Stimulated activated CD4-positive, alpha-beta T cell treated with anti-CD3 and anti-CD28 coated beads, TNF-alpha, amount 100 ng/mL, for 48 hours (primary cell): ENCODE measurements at places on chromosomes 2 and 18.

- no peak for DNase-seq
Measured at GRCh38 chr18:45340884-45341283, 274.4 kb upstream of the SLC14A2 start.

GRCh38 chr18:25921677-25922421 is 168.6 kb downstream of the SS18 start:
- peak; percentile 12 for DNase-seq

GRCh38 chr2:105144941-105145300 is 96.6 kb upstream of the GPR45 start:
- no peak for DNase-seq

DNA sequence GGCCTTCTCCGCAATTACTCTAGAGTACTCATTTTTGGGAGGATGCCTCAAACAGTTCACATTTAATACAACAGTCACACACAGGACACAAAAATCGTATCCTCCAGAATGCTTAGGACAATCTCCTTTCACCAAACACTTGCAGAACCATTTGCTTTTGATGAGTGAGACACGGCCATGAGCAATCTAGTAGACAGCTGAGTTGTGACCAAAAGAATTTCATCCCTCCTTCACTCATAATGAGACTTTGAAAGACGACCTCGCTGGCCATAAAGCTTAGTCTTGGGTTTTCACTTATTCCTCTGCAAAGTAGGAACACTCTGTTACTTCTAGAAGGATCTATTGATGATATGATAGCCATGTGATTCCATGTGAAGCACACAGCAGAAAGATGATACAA is 87.5 kb upstream of the SLC35G4 start:
- no peak for DNase-seq

DNA sequence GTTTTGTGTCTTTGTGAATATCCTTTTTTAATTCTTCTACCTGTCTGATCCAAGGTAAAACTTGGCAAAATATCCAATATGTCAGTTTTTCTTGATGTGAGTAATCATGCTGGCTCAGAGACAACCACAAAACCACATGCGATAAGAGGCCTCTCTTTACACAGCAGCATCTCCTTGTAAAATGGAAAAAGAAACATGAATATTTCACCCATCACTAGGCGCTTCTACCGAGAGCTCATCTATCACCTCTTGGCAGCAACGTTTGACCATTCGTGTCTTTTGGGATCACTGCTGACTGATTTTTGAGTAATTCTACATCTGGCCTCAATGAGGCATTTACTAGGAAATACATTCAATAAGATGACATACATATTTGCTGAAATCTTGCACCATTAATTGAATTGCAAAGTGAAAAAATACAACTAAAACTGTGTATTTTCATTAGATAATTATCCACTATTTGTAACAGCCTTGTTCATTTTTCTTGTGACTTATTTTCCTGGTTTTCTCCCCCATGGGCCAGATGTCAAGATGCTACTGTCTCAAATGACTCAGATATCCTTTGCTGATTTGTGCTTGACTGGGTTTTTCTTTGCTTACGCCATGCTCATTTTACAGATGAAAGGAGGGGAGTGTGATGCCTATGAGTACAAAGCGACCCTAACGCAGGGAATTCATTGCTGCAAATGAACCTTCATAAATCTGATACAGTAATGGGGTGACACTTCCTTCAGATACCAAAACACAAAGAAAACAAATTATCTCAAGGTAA is 467.5 kb downstream of the FBXO15 start:
- DNase-seq: no peak

- no peak for DNase-seq
Measured at GRCh38 chr2:232523682-232524597, 2.0 kb upstream of the CHRND start.

- no peak for DNase-seq
Measured at GRCh38 chr2:126656431-126657147, 631 bp downstream of the GYPC start.

DNA sequence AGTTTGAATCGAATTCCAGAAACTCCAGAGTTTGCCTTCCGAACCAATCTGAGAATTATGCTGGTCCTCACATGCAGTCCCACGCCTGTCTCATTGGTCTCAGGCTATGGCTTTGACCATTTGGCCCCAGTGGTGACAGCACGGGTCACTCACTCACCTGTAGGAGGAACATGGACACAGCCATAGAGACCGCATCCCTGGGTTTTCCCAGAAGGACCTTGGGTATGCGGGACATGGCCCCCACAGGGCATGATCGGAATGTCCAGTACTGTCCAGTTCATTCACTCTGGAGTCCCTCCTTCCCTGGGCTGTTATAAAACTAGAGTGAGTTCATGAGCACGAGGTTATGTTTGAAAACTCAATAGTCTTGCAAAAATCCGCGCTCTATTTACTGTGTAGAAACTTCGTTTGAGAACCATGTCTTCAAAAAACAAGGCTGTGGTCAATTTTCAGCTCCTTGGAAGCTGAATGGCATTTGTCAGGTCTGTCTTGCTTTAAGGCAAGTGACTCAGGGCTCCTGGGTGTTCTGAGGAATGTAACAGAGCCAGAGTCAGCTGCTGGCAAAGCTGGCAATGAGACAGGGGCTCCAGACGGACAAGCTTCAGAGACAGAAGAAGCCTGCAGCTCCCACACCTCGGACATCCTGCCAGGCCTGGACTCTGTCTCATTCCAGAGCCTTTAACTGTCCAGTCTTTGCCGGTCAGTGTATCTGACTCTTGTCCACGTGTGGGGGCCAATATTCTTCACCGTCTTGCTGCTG is 86.7 kb upstream of the TMEM18 start:
- DNase-seq: no peak

DNA sequence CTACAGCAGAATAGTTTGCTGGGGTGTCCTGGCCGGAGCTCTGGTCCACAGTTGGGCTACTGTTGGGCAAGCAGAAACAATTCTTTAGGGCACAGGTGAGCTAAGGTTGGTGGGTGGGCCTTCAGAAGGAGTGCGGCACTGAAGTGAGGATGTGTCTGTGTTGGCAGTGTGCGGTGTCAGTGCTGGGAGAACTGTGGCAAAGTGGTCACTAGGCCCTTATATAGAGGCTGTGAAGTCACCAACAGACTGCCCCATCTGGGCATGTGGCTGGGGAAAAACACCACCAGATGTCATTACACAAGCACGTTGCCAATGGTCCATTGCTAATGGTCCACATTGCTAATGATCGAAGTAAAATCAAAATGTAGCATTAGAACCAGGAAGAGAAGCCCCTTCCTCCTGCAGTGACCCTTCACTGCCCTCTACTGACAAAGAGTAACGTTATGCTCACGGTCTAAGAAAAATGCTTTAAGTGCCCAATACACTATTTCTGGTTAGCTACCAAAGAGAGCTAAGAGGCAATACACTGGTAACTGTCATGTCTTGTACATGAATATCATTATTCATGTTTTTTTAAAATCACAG is 21.3 kb downstream of the SCN1A start:
- no peak for DNase-seq

DNA sequence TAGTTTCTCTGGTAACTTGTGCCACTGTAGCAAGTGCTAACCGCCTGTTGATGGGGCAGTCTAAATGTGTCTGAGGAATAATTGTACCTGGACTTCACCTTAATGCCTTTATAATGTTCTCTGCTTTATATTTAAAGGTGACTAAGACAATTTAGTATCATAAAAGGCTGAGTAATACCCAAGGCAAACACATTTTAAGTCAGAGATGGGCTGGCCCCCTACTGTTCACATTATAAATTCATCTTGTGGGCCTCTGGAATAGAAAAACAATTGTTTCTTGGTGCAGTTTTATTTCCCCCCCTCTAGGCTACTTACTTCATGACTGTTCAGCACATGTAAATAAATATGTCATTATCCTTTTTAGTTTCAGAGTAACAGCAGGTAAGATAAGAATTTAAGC is 559.3 kb upstream of the PIK3C3 start:
- no peak for DNase-seq

GRCh38 chr2:112768432-112768831 is 4.0 kb upstream of the CKAP2L start:
- DNase-seq: no peak

DNA sequence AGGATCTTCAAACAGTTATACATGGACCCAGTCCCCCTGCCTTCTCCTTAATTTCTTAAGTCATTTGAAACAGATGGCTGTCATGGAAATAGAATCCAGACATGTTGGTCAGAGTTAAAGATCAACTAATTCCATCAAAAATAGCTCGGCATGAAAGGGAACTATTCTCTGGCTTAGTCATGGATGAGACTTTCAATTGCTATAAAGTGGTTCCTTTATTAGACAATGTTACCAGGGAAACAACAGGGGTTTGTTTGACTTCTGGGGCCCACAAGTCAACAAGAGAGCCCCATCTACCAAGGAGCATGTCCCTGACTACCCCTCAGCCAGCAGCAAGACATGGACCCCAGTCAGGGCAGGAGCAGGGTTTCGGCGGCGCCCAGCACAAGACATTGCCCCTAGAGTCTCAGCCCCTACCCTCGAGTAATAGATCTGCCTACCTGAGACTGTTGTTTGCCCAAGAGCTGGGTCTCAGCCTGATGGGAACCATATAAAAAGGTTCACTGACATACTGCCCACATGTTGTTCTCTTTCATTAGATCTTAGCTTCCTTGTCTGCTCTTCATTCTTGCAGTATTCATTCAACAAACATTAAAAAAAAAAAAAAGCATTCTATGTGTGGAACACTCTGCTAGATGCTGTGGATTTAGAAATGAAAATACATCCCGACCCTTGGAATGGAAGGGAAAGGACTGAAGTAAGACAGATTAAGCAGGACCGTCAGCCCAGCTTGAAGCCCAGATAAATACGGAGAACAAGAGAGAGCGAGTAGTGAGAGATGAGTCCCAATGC is 4.6 kb downstream of the TTR start:
- DNase-seq: no peak

DNA sequence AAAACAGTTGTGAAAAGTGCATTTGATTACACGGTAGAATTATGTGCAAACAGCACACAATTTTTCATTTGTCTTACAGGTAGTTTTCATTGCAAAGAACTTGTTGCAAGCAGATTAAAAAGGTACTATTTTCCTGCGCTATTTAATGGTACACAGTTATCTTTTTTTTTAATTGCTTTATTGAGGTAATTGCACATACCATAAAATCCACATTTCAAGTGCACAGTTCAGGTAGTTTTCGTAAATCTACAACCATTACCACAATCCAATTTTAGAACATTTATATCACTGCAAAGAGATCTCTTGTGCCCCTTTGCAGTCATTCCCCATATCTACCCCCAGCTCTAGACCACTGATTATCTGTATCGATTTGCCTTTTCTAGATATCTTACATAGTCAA is 2.6 kb upstream of the GALNT1 start:
- DNase-seq: no peak

GRCh38 chr2:239599299-239599698 is 198.5 kb upstream of the HDAC4 start:
- DNase-seq: no peak

GRCh38 chr18:59837586-59837985 is 62.2 kb upstream of the PMAIP1 start:
- no peak for DNase-seq

DNA sequence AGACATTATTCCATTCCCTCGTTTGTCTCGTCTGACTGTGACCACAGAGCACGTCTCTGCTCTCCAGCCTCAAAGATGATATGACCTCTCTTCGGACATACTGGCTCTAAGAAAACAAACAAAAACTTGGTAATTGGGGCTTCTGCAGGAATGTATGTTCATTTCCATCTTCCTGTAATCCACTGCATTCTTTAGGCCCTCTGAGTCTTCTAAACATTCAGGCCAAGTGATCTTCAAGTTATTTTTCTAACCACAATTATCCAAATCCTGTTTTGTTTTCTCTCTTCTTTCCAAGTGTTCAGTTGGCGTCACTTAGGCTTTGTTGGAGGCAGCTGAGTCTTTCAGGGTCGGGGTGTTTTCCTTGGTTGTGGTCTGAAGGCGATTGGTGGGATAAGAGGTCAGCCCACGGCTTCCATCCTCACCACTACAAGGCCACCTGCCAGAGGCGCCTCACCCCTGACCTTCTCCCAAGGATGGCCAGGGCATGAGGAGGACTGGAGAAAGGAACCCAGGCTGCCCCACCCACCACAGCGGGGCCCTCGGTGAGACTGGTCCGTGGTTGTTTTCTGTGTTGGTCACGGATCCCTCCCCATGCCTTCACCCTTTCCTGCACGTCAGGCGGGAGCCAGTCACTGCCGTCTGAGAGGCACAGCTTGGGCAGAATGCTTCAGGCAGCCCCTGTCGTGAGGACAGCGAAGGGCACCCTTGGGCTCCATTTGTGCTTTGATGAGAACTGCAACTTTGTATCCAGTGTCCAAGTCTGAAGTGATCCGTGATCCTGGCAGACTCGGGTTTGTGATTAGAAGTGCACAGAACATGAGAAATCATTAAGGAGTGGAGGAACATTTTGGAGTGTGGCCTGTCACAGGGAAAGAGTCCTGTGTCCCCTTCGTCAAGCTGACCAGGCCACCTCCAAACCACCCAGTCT is 88.6 kb upstream of the FHL2 start:
- DNase-seq: no peak

GRCh38 chr2:172777431-172777830 is 41.8 kb downstream of the RAPGEF4 start:
- no peak for DNase-seq

DNA sequence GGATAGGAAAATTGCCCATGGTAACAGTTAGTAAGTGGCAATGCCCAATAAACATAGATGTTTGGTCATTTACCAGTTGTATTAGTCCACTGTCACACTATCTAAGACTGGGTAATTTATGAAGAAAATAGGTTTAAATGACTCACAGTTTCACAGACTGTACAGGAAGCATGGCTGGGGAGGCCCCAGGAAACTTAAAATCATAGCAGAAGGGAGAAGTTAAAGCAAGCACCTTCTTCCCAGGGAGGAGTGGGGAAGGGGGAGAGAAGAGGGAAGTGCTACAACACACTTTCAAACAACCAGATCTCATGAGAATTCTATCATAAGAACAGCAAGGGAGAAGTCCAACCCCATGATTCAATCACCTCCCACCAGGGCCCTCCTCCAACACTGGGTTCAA is 23.4 kb downstream of the NR4A2 start:
- DNase-seq: no peak

GRCh38 chr18:48230467-48231113 is 178.6 kb downstream of the ZBTB7C start:
- peak; percentile 8 for DNase-seq

- no peak for DNase-seq
Measured at GRCh38 chr2:202373490-202373889, 2.6 kb upstream of the BMPR2 start.

- no peak for DNase-seq
Measured at GRCh38 chr18:13227910-13228309, 9.3 kb downstream of the LDLRAD4 start.

- no peak for DNase-seq
Measured at GRCh38 chr2:8006626-8007025, 675.2 kb upstream of the ID2 start.

DNA sequence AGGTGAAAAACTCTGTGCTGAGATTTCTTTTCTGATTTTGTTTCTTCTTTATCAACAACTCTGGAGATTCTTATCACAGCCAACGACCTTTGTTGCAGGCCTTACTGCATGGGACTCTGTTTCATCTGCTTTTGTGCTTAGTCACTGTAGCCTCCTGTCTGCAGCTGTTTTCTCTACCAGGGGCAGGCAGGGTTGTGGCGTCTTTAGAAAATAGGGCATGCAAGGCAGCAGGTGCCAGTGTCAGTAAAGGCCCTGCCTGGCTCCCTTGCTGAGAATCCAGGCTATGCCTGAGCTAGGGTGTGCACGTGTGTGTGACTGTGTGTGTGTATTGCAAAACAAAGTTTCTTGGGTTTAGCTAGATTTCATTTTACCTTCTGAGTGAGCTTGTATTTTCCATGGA is 14.6 kb upstream of the SLC9A2 start:
- no peak for DNase-seq
